ENCODE measurements at places on chromosomes 2 and 18.

- DNase-seq = peak; percentile 60
These were observed at the start of gene LIMS1 for GRCh38 chr2:108533832-108534583. TSS of gene LIMS1 (plus strand) at chr2:108534470. CDS start at chr2:108534563, 93 bp downstream.

GRCh38 chr18:37514953-37515352, 50.6 kb downstream of the CELF4 start:
- DNase-seq = no peak

DNA sequence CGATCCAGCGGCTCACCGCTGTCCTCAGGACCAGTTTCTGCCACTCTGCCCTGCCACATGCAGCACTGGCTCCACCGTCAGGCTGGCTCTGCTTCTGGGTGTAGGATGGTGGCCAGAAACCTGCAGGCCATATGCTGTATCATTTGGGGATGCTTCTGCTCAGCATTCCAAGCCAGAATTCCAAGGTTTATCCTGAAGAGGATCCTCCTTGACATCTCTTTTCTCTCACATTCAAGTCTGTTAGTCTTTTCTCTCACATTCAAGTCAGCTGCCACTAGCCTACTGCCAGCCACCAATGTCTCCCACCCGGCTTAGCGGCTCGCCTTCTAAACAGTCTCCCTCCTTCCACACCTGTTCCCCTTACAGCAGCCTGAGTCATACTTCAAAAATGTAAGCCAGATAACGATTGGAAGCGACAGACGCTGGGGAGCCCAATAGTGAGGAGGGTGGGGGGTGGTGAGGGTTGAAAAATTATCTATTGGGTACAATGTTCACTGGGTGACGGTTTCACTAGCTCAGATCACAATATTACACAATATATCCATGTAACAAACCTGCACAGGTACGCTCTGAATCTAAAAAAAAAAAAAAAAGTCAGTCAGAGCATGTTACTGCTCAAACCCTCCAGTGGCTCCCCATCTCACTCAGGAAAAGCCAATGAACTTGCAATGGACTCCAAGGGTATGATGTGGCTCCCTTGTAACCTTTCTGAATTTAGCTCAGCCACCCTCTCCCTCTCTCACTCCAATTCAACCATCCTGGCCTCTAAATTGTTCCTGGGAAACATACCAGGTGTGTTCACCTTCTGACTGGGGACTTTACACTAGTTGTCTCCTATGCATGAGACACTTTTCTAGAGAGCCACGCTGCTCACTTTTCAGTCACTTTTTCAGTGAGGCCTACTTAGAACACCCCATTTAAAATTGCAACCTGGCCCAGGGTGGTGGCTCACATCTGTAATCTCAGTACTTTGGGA, 38.8 kb upstream of the SP3 start:
- no peak for DNase-seq

DNA sequence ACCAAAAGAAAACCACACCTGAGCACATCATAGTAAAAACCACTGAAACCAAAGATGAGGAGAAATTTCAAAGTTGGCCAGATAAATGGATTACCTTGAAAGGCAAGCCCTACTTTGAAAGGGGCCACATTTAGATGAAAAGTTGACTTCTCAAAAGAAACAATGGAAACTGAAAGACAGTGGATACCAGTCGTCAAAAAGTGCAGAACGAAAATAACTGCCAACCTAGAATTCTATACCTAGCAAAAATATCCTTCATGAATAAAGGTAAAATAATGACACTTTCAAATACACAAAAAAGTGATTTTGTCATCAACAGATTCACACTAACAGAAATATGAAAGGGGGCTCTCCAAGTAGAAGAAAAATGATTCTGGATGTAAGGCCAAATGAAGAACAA, 18.4 kb downstream of the NEU4 start:
- no peak for DNase-seq

- DNase-seq = no peak
These were observed 1.7 kb downstream of the RMP24 start for GRCh38 chr18:35974181-35974580.
